ENCODE measurements at places on chromosomes 3 and 15.
A peak's percentile ranks its signal among the peaks of the same experiment; 100 is the strongest.

- DNase-seq, result no peak
Measured at GRCh38 chr3:191216510-191216909, 17.5 kb downstream of the OSTN start.

DNA sequence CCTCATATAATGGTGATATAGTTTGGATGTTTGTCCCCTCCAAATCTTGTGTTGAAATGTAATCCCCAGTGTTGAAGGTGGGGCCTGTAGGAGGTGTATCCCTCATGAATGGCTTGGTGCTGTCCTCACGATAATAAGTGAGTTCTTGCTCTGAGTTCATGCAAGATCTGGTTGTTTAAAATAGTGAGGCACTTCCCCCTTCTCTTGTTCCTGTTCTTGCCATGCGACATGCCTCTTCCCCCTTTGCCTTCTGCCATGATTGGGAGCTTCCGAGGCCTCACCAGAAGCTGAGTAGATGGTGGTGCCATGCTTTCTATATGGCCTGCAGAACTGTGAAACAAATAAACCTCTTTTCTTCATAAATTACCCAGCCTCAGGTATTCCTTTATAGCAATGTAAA is 39.2 kb downstream of the REC114 start:
- DNase-seq, result no peak

- no peak for DNase-seq
Measured at GRCh38 chr3:3765661-3766060, 33.6 kb upstream of the LRRN1 start.

DNA sequence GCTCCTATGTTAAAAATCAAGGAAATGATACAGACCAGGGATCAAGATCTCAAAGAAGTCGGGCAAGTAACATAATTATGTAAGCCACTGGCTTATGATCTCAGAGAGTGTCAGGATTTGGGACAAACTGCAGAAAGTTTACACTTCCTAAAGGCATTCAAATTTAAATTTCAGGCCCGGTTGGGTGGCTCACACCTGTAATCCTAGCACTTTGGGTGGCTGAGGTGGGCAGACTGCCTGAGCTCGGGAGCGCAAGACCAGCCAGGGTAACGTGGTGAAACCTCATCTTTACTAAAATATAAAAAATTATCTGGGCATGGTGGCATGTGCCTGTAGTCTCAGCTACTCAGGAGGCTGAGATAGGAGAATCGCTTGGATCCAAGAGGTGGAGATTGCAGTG is 124.4 kb upstream of the UBE2E2 start:
- DNase-seq, result no peak

DNA sequence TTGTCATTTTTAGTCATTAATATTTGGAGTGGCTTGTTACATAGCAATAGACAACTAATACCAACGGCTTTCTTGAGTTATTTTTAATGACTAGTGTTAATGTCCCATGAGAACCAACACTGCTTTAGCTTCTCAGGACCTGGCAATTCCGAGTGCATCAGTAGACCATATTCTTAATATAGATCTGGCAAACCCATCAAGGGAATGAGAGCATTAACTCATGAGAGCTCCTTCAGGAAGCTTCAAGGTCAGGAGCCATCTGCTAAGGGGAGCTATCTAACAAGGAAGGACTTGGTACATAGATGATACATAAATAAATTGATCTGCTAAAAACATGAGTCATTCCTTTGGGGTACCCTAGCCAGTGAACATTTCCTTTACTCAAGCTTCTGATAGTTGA is 122.6 kb upstream of the EPHA3 start:
- no peak for DNase-seq

DNA sequence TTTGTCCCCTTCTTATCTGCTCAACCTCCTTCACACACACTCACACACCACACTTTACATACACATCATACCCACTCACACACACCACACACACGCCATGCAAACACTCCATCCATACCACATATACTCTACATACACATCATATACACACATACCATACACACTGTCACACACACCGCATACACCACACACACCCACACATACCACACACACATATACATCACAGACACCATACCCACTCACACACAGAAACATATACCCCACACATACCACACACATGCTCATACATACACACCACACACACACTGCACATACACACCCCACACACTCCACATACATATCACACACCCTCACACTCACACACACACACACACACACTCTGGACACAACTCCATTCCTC is 54.3 kb upstream of the ACP3 start:
- DNase-seq, result no peak

- no peak for DNase-seq
Measured at GRCh38 chr3:8505621-8506020, 4.0 kb downstream of the LMCD1 start.

DNA sequence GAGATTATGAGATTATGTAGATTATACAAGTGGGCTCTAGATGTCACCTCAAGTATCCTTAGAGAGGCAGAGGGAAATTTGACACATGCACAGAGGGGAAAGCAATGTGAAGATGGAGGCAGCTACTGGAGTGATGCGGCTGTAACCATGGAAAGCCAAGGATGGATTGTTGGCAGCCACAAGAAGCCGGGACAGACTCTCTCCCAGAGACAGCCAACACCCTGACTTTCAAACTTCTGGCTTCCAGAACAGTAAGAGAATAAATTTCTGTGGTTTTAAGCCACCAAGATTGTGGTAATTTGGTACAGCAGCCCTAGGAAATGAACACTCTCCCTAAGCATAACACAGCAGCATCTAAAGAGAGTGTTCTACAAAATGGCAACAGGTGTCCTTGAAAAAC is 34.4 kb upstream of the PRICKLE2 start:
- DNase-seq, result no peak

DNA sequence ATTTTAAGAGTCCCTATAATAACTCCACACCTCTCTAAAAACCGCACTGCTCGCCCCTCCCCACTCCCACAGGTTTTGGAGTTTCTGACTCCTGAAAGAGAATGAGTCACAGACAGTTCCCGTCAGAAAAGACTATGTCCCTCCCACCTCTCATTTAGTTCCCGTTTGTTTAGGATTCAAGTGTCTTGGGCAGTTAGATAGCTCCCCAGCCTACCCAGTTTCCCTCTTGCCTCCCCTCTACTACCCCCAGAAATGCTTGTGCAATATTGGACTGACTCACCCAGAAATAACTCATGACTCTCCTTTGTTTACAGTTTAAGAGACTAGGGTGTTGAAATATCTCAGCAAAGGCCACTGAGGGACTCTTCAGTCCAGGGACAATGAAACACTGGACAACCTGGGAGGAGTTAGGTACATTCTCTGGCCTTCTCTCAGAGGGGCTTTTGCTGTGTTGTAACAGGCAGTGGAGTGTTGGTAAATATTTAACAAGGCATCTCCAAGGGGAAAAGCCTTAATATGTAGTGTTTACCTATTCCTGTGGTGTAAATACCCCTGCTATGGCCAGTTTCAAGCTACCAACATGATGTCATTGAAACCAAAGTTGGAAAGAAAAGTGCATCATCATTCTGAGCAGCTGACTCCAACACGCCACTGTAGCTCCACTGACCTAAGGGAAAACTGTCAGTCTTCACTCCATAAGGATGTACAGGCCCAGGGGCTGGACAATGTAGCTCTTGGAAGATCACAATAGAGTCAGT is 96.1 kb upstream of the CHD2 start:
- peak; percentile 50 for DNase-seq

DNA sequence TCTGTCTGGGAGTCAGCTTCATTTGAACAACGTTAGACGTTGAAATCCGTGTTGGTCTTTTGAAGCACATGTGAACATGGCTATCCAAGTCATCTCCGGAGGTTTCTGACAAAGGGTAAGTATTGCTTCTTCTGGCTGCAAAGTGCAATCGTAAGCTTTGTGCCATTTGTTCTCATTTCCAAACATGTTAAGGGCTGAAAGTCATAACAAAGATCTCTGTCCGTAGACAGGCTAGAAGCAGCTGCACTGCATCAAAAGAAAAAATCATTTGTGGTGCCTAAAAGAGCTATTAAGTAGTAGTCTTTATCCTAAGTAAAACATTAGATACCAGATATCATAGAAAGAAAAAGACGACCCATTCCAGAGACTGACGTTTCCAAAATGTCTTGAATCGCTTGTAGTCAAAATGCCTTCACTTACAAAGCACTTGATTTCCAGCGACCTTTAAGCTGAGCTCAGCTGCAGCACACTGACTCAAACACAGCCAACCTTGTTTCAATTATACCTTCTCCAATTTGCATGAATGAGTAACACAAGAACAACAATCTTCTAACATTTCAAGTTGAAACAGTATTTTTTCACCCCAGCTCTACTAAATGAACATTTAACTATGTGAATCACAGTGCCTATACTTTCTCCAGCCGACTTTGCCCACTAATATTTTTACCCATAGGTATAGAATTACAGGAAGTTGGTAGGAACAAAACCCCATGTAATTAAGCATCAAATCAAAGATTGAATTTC is 76.6 kb downstream of the NEDD4 start:
- DNase-seq, result no peak

- DNase-seq, result no peak
Measured at GRCh38 chr15:84099181-84099580, 136.4 kb upstream of the GOLGA6L4 start.

- DNase-seq, result no peak
Measured at GRCh38 chr3:136465296-136465695, 215.2 kb downstream of the PCCB start.

- DNase-seq, result peak; percentile 64
Measured at GRCh38 chr15:99755692-99756409, 22.6 kb upstream of the LYSMD4 start.

DNA sequence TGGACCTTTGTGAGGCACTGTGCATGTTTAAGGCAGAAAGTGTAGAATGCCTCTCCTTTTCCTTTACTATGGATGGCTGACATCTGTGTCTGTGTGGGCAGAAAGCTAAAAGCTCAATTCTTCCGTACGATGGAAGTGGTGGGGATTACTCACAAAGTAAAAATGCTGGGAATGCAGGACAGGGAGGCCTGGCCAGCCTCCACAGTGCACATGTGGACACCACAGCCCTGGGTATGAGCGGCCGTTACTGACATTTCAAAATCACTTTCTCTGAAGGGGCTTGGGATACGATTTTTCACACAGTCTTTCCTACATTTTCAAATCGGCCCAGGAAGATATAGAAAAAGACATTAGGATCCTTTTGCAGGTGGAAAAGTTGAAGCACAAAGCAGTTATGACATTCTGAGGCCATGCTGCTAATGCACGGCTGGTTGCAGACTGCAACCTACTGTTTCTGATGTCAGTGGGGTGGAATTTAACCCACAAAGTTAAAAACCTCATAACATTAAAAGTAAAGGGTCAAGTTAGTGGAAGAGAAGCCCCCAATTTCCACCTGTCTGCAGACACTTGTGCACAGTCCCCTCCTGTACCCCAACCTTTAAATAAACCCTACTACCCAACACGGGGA is 27.9 kb downstream of the EHD4 start:
- DNase-seq, result no peak

DNA sequence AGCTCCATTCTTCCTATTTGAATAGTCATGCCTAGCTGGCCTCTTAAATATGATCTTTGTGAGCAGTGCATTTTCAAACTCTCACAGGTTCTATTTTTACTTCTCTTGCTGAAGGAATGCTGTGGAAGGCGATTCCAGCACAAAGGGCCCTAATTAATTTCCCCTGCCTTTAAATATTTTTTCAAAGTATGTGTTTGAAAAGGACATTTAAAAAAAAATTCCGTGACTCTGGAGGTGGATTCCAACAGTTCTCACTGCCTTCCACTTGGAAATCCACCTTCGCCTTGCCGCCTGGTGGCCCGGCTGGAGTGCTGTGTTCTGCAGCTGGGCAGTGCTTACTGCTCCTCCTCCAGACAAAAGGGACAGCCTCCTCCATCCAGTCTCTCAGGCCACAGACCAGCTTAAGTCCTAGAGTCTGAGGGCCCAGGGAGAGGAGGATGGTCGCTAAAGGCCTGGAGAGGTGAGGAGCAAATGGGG is 61.5 kb upstream of the CORO2B start:
- no peak for DNase-seq

- no peak for DNase-seq
Measured at GRCh38 chr15:91124132-91124531, 24.1 kb downstream of the SV2B start.

GRCh38 chr3:5296362-5296761 is 108.9 kb downstream of the EDEM1 start:
- no peak for DNase-seq

DNA sequence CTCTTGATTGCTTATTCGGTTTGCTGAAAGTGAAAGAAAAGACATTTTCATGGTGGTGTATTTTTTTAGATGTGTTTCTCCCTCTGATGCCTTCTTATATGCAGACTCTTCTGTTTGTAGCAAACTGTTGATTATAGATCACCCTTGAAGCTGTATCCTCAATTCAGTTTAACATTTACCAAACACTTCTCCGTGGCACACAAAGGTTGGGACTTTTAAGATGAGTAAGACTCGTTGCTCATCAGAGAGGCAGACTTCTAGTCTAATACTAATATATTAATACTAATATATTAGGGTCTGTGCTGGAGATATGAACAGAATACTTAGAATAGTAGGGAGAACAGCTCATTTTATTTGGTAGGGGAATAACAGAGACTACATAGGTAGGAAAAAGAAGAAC is 32.8 kb downstream of the RASA2 start:
- DNase-seq, result no peak

- no peak for DNase-seq
Measured at GRCh38 chr3:141057946-141058800, 7.0 kb downstream of the SPSB4 start.

DNA sequence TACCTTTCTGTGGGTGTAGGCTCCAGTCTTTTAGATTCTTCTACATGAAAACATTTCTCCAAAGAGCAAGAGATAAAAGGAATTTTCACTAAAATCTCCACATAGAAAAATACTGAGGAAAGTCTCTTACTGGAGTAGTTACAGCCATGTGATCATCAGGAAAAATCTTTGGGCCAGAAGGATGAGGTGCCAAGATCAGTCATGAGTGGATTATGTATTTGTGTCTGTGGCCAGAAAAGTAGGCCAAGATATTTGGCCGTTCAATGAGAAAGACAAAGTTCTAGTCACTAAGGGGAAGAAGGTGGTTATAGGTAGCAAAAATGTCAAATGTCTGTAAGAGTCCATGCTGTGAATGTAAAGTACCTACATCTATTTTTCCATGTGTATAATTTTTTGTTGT is 339.3 kb downstream of the NSUN3 start:
- no peak for DNase-seq

- DNase-seq, result no peak
Measured at GRCh38 chr15:88542342-88542733, 4.1 kb downstream of the DET1 start.

DNA sequence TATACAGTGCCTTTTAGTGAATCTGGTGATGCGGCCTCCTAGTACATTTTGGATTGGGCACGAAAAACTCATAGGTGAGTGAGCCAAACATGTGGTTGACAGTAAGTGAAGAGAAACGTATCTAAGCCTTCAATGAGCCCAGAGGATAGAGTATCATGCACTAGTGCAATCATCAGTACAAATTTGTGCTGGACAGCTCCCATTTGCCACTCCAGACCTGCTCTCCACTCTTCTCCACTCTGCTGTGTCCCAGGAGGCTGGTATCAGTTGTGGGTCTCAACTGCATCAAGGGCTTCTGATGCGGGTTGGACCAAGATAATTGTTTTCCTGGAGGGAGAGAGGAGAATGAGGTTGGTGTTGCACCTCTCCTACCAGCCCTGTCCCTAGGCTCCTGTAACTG is 9.1 kb upstream of the RASGRF1 start:
- no peak for DNase-seq

GRCh38 chr3:99487894-99488293 is 150.5 kb upstream of the COL8A1 start:
- no peak for DNase-seq

GRCh38 chr3:31410411-31410810 is 122.3 kb upstream of the STT3B start:
- DNase-seq, result no peak
